ENCODE measurements at places on chromosomes 12 and 14. TPM values are rescaled to one million over a fixed set of nuclear protein-coding genes. Genes with fewer than 3 reads are reported as not detected.

DNA sequence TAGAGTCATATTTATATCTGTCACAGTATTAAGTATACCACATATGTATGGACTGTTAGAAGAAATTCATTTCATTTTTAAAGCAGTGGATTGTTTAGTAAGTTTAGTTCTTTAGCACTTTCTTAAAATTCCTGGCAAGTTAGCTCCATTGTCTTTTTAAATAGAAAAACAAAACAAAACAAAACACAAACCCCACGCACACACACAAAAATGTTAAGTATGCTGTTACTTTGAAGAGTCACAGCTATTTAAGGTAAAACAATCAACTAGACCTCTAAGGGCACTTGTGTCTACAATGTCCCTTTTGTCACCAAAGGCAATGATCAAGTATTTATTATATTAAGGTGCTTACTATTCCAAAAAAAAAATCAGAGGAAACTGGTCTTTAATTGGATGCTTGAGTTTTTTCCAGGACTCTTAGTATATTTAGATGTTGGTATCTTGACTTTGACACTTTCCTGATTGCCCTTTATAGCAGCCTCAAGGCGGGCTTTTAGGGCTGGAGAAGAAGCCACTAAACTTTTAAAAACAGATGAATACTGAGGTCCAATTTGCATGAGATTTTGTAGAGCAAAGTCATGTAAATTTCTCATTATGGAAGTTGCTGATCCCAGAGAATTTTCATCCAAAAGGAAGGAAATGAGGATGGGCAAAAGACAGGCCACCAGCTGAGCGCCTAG is 85.5 kb upstream of the HECTD1 start:
- no peak for DNase-seq

DNA sequence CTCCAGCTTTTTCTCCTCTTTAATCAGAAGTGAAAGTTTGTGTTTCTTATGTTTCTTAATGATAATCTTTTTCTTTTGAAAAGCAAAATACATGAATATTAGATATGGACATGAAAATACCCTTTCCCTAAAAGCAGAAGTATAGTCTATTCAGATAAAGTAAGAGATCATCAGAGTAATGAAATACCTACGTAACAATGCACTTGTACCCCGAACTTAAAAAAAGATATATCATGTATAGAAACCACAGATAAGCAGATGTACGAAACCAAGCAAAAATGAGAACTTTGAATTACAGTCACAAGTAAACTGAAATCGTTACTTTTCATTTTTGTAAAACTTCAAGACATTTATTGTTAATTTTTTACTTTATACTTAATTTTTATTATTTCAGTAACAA is 1.5 kb upstream of the GPR65 start:
- DNase-seq, result no peak

DNA sequence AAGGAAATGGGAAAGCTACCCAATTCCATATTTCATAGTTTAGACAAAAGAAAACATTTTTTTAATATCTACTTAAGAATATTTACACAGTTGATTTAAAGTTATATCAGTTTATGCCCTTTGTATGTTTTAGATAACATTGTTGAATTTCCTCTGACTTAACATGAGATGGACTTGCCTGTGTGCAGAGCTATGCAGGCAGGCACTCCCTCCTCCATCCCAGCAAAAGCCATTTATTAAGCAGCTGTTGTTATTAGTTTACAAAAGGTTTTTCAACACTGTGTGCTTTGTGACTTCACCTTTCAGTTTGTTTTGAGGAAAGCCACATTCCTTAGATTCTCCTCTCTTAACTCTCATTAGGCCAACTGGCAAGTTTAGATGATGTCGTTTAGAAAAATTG is 337.5 kb upstream of the PDE3A start:
- no peak for DNase-seq

- no peak for DNase-seq
Observed at GRCh38 chr12:5094551-5094950, 50.9 kb downstream of the KCNA5 start.

- no peak for DNase-seq
Observed at GRCh38 chr12:65511134-65511834, 232.8 kb downstream of the MSRB3 start.

DNA sequence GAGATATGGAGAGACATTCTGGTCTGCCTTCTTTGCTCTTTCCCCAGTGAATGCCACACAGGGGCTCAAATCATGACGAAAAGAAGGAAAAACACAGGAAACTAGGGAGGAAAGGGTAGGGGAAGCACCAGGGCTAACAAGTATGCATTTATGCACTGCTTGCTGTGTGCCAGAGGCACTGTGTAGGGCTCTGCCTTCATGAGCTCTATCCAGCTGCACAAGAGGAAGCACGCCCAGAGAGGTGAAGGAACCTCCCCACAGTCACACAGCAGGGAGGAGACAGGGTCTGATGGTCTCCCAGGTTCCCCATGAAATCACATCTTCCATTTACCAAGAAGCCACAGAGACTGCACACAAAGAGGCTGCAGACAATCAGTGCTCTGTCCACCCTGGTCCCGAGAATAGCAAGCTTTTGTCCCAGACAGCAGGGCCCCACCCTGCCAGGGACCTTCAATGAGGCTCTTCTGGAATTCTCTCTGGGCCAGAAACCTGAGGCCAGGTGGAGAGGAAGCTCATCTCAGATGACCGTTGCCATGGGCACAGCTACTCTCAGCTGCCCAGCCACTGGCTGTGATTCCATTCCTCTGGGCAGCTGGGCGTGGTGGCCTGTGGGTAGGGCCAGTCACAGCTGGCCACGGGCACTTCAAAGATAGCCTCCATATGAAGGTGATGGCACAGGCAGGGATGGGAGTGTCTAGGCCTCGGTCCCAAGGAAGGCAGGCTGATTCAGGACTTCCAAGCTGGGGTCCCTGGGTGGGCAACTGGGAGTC is 7.3 kb upstream of the TRPV4 start:
- no peak for DNase-seq

DNA sequence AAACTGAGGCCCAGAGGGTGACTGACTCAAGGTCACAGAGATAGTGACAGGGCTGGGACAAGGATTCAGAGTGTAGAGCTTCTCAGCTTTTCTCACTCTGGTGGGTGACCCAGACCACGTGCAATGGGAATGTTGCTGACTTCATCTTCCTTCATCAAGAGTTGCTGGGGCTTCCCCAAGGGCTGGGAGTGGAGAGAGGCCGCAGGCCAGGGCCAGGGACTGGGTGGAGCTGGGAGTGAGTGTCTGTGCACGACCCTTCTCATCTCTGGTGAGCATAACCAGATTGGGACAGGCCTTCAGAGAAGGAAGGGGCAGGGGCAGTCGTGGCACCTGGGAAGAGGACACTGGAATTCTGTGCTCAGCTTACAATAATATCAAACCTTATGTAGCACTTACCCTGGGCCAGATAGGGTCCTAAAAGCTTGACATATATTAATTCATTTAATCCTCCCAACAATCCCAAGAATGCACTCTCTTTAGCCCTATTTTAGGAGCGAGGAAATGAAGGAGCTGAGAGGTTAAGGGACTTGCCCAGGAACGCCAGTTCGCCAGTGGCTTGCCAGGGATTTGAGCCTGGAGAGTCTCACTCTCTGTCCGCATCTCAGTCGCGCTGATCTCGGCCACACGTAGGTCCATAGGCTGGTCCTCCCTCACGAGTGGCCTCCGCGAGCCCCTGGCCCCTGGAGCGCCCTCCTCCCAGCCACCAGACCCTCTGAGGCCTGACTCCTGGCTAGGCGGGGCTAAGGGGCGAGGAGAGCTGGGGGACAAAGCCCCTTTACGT is 15.8 kb downstream of the KRT18 start:
- DNase-seq, result no peak

DNA sequence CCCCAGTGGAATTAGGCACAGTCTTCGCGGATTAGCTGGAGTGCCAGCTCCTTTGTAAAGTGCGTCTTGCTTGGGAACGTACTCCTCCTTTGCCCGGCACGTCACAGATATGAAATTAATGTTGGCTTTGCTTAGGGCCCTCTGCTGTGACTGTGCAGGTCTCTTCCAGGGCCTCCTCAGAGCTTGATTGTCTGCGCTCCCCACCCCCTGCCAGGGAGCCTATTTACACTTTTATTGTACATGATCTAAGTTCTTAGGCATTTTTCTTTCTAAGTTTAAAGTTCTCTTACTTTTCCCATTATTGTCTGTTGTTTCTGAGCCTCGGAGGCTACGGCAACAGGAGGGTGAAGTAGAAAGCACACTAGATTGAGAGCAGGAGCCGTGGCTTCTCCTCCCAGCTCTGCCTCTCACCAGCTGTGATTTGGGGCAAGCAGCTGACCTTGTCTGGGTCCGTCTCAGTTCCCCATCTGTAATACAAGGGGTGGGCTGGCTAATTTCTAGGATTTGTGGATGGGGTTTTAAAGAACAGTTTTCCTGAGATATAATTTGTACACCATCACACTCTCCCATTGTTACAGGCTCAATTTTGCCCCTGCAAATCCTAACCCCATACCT is 81.8 kb downstream of the TSPAN9 start:
- DNase-seq, result no peak

GRCh38 chr14:26415618-26416123 is 182.2 kb downstream of the NOVA1 start:
- no peak for DNase-seq

GRCh38 chr12:58268069-58268468 is 326.7 kb downstream of the ATP23 start:
- no peak for DNase-seq

Gene CMKLR1
- 1.2 TPM for total RNA-seq

Gene SIRT4
- 4.1 TPM for total RNA-seq

Gene NPFF
- not detected for total RNA-seq
